GM18507 (cell line): ENCODE measurements at places on chromosomes 12 and 14.

- DNase-seq = no peak
Observed at GRCh38 chr12:57107456-57108155, 3.6 kb downstream of the STAT6 start.

DNA sequence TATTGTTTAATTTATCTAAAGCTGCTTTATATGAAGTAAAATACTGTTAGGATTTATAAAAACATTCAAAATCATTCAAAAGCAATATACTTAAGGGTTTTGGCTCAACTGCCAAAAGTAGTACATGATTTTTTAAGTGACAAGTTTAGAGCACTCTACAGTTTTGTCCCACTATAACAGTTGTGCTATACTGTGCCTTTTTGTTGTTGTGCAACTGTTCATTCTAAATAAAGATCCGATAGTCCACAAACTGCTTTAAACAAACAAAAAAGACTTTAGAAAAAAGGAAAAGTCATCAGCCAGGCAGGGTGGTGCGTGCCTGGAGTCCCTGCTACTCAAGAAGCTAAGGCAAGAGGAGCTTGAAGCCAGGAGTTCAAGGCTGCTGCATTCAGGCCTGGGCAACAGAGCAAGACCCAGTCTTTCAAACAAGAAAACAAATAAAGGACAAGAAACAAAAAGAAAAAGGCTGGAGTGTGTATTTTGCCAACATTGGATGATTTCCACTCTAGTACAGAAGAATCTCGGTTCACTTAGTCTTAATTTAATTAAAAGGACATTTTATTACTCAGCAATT lies 7.3 kb downstream of the C2CD5 start:
- DNase-seq = no peak

DNA sequence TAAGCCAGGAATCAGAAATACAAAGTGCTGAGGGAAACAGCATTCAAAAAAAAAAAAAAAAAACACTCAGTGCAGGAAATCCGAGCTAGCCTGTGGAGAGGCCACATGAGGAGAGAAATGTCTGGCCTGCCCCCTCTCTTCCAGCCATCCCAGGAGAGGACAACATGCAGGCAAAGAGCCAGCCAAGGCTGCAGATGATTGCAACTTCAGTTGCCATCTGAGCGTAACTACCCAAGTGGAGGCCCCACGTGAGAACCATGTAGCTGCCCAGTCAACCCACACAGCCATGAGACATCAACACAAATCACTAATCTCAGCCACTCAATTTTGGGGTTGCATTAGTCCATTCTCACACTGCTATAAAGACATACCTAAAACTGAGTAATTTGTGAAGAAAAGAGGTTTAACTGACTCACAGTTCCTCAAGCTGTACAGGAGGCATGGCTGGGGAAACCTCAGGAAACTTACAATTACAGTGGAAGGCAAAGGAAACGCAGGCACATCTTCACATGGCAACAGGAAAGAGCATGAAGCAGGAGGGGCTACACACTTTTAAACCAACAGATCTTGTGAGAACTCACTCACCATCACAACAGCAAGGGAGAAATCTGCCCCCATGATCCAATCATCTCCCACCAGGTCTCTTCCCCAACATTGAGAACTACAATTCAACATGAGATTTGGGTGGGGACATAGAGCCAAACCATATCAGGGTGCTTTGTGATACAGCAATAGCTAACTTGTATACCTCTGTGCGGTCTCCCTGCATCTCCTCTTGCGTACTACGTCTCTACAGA lies 161.1 kb downstream of the PIWIL1 start:
- DNase-seq = no peak

DNA sequence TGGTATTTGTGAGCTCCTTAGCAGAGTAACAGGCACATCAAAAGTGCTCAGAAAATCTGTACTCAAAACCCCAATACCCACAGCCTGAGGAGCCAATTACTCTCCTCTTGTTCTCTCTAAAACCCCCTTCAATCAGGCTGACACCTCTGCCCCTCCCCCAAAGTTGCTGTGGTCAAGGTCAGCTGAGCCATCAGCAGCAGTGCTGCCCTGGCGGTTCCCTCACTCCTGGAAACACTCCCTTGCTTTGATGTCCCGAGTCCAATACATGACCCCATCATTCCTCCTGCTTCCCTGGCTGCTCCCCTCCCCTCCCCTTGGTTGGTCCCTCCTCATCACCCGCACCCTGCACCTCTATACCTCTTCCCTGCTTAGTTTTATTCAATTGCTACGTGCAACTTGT lies 57.2 kb upstream of the C14orf132 start:
- no peak for DNase-seq

- no peak for DNase-seq
Observed at GRCh38 chr14:36583893-36584811, 1.7 kb upstream of the NKX2-8 start.
